Stimulated activated CD8-positive, alpha-beta memory T cell treated with anti-CD3 and anti-CD28 coated beads, Interleukin-7, amount 100 ng/mL, for 1 hour (primary cell): ENCODE measurements at places on chromosomes 7 and 10.

DNA sequence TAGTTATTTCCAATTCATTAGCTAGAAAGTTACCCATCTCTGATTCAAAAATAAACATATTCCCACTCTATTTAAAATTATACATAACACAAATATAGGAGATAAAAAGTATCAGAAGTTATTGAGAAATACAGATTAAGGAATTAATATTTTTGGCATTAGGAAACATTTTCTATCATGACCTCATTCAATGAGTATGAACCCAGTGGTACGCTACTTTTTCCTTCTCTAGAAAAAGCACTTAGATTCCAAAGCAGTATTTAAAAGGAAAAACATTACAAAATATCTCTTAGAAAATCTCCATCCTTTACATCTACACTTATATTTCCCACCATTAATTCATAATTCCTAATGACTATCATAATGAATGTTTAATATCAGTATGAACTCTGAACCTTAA is 240.6 kb upstream of the GNAI1 start:
- no peak for DNase-seq

DNA sequence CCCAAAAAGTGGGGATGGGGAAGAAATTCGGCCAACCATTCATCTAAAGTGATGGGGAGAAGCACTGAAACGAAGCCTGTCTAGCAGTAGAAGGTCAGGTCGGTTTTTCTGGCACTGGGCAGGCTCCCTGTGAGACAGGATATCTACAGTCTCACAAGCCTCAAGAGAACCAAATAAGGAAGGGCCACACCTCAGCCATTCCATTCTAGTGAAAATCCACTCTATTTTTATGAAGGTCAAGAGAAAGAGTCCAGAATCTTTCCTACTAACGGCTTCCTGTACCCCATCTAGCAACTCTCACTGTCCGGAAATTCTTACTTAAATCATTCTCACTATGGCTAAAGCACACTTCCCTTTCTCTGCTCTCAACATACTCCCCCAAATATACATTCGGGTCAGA is 267.1 kb downstream of the PRPF18 start:
- no peak for DNase-seq

DNA sequence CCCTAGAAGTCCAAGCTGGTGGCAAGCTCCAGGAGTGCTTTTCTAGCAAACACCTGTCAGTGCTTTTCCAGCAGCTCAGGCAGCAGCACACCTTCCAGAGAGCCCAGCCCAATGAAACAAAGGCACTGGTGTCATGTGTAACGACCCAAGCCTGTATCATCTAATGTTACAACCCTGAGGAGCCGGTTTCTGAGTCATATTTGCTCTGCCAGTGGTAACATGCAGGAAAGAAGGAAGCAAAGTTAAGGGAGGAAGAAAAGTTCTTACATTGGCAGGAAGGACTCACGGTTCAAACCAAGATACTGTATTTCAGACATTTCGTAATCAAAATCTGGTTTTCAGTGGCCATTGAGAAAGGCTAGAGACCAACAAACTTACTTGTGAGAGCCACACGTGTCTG is at the start of gene ANKRD22:
ANKRD22 (minus strand) TSS at position 139 of the 400 bp plus-strand sequence. CDS start 237 bp downstream, outside the sequence.
- no peak for DNase-seq

- no peak for DNase-seq
Measured at GRCh38 chr7:127822822-127823508, 171.0 kb downstream of the SND1 start.

DNA sequence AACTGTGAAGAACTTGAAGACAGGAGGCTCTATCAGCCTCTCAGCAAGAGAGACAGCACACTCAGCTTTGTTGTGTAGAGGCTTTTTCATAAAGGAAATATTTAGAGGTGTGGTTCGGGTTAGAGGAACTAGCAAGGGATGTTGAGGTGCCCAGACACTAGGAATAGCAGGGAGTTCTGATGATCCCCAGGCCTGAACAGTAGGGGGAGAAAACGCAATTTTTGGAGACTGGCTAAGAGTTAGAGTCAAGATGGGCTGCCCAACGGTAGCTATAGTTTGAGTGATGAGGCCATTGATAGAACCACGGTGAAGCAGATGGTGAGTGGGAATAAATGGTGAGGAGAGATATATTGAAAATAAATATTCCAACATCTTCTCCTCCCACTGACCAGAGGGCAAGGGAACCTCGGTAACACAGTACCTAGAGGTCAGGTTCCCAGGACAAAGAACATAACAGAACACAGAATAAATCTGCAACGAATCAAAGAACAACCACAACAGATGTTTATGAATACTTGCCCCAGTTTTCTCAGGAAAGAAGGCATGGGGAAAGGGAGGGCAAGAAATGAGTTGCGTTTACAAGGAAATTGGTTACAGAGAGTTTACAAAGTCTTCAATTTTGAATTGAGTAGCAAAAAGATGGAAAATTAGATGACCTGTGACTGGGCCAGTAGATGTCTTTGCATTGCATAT is 24.2 kb upstream of the BPGM start:
- DNase-seq, result no peak

- no peak for DNase-seq
Measured at GRCh38 chr7:25944777-25945515, 207.1 kb upstream of the NFE2L3 start.

- no peak for DNase-seq
Measured at GRCh38 chr10:35636956-35637355, 5.1 kb downstream of the FZD8 start.

DNA sequence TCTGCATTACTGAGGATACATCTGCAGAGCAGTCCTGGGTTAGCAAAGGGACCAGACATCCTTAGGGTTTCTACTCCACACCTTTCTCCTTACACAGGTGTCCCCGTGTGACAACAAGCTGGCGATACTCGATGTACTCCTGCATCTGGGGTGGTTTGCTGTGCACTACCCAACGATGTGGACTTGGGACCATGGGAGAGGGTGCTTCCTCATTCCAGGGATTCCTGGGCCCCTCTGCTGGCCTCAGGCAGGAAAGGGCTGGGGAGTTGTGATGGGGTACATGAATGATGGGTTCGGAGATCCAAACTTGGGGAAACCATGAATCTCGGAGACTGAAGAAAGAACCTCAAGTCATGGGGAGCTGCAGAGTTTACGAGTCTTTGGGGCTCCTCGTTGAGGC is 179.6 kb upstream of the GALNT17 start:
- DNase-seq, result no peak

DNA sequence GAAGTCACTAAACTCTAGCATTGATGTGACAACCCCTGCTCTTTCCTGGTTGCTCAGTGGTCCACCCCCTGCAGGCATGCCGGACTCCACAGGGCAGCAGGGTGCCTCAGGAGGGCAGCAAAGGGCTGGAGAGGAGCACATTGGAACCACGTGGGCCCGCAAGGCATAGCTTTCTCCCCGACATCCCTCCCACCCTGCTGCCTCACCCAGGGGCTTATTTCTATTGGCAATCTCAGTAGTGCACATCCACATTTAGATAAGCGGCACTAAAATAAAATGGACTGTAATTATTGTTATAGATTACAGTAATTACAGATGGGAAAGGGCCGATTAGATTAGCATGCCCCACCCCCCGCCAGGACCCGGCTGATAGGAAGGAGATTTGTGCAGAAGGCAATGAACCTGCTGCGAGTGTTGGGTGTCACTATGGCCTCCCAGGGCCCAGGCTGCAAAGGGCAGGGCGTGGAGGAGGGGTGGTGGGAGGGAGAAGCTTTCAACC is 580.1 kb downstream of the GRID1 start:
- DNase-seq, result no peak

DNA sequence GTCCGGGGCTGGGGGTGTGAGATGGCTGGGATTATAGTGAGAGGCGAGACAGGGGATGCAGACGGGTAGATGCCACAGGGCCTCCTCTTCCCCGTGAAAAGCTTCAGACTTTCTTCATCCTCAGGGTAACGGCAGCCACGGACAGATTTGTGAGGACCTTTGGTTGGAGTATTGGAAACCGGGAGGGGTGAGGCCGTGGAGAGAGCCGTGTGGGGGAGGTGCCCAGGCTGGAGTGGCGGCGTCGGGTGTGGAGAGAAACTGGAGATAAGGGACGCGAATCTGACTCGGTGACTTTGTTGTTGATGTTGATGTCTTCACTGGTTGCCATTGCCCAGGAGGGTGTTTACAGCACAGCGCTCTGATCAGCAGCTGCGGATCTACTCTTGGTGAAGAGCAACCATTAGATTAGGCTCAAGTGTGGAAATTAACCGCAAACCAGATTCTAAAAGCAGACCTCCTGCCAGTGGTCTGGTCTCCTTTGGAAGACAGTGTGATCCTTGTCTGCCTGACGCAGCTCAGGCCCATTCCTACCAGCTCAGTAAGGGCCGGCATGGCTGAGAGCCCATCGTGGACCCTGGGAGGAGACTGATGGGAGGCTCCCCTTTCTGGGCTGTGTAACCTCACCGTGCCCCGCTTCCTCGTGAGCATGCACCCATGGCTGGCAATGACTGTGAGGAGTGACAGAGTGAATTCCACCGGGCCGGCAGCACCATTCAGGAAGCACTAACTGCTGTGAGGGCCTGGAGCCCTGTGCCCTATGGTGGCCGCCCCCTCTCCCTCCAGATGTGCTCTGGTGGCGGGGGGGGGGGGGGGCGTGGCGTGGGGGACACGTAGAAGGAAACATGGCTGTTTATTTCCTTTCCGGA is 90.3 kb downstream of the INPP5A start:
- no peak for DNase-seq

DNA sequence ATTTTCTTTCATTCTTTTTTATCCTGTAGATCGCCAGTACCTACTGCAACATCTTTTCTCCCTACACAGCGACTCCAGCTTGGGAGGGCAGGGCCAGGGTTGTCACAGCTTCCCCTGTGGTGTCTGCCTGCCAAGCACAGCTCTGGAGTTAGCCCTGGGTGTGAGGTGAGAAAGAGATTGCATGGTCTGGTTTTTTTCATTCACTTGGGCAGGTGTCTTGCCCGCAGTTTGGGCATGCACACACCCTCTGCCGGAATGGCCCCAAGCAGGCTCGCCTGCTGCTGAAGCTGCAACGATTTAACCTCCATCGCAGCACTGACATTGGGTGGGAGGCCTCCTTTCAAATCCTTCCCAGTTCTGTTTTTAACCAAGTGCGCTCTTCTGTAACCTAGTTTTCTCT is 132.8 kb downstream of the WNT2 start:
- no peak for DNase-seq

DNA sequence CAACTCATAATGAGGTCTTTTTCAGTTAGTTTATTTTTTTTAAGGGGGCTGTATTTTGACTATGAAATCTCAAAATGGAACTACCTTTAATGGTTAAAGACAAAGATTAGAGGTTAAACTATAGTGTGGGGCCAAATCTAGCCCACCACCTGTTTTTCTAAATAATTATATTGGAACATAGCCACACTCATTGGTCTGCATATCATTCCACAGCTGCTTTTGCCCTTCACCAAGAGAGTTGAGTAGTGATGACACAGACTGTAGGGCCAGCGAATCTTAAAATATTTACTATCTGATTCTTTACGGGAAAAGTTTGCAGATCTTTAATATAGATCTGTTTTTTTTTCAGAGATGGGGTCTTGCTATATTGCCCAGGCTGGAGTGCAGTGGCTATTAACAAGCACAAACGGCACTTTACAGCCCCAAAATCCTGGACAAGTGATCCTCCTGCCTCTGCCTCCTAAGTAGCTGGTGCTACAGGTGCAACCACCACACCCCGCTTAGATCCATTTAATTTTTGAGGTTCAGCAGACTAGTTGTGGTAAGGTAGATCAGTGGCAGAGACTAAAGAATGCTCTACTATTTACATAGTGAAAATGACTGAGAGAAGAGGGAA is 25.8 kb downstream of the EPC1 start:
- DNase-seq, result no peak

DNA sequence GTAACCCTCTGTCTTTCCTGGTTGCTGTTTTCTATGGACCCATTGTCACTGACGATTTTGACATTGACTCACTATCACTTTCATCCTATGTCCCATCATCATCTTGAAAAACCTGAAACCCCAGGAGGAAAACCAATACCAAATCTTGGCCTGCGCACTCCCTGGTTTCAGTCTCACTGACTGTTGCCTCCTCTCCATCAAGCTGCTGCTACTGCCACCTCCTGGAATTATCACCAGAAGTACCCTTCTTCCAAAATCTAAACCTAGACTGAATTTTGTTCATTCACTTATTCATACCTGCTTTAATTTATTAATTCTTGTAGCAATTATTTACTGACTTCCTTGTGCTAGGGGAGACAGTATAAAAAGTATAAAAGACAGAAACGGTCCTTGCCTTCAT is 44.5 kb upstream of the ACBD5 start:
- no peak for DNase-seq

GRCh38 chr10:17703706-17704105 is 48.3 kb upstream of the TMEM236 start:
- DNase-seq, result no peak

- no peak for DNase-seq
Measured at GRCh38 chr10:132249824-132250375, 57.9 kb downstream of the STK32C start.

- no peak for DNase-seq
Measured at GRCh38 chr10:96448021-96448457, 65.7 kb downstream of the TLL2 start.

- DNase-seq, result no peak
Measured at GRCh38 chr7:137925754-137926153, 76.1 kb downstream of the CREB3L2 start.

DNA sequence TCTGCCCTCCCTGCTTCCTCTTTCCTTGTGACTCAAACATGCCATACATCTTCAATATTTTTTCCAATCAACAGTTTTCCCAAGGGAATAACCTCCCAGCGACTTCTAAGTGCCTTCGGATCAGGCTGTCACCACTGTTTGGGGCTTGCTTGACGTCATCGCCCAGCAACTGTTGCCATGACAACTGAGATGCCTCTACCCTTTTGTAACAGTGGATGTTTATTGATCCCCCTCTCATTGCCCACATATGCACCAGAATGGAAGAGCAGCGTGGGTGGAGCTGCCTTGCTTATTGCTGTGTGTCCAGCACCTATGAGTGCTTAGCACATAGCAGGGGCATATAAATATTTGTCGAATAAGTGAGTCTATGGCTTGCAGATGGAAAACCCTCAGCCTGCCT is 14.4 kb downstream of the FFAR4 start:
- DNase-seq, result no peak

GRCh38 chr10:103184615-103185014 is 8.5 kb downstream of the NT5C2 start:
- no peak for DNase-seq

DNA sequence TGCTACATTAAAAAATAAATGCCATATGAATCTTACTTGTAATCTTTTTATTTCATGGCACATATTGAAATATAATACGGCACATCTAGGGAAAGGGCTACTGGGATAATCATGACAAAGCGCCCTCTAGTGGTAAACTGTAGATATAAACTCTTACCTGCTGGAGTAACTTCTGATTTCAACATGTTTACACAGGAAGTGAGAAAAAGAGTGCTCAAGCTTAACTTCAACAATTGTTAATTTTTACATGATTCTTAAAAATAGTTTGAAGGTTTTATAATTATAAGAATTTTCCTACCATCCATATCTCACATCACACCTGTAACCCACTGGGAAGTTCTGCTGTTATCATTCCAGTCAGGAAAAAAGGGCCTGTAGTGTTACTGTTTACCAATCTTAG is 2.0 kb upstream of the HEPACAM2 start:
- no peak for DNase-seq
